Hippocampal formation (tissue), 2 donors: ENCODE measurements at places on chromosomes 3 and 15.
A peak's percentile ranks its signal among the peaks of the same experiment; 100 is the strongest.

DNA sequence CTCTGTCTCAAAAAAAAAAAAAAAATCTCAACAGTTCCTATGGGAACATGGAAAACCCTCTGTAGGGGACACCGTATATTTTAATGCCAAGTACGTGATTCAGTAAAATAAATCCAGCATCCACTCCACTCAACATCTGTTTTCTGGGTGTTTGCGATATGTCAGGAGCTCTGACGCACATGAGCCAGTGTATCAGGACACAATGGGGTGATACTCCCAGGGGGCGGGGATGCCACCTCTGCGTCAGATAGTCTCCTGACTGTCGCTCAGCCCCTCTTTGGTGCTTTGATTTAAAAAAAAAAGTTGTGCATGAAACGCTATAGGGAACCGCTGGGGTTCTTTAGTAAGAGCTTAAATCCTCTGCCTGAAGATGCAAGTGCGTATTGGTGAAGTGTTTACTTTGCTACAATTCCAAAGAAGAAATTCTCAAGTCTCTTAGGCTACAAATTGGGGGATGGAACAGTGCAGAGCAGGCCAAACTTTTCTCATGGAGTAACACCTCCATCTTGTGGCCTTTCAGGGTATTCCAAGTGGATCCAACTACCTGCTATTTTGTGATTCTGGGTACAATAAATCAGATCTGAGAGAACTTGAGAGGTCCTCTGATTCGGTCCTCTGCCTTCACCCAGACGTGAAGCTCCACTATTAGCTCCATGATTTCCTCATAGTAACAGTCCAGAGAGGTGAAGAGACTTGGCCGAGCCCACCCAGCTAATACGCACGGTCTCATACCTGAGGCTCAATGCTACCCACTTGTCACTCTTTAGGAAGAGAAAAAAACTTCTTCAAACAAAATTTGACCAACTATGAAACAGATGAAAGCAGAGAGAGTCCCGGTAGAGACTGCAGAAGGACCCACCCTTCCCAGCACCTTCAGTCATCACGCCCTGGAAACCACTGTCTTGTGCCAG is 9.3 kb upstream of the NR2E3 start:
- DNase-seq = peak; percentile 56

DNA sequence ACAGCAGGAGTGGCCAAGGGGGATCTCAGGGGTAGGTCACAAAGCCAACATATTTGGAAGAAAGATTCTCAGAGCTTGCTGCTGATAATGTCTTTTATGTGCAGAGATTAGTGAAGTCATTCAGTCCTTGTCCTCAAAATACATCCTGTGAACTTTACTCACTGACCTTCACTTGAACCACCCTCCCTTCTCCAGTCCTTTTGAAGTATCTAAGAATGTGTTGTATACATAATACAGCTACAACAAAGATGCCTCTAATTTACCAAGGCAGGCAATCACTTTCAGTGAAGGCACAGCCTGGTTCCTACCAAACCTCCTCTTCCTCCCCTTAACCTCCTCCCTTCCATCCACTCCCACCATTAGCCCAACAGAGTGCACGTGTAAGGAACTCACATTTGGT is 38.3 kb downstream of the ETV5 start:
- DNase-seq = no peak

DNA sequence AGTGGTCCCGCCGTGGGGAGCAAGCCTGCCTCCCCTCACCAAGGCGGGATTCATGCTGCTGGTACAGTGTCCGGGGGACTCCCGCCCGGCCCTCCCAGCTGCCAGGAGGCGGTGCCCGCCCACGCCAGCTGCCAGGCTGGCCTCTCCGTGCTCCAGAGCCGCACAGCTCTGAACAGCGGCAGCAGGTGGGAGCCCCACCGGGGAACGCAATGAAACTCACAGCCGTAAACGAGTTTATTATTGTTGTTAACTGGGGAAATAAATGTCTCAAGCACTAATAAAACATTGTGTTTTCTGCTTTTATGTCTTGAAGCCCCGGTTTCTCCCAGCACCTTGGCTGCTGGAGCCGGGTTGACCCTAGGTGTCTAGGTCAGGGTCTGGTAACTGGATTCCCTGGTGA is 317.7 kb upstream of the TLE3 start:
- no peak for DNase-seq

DNA sequence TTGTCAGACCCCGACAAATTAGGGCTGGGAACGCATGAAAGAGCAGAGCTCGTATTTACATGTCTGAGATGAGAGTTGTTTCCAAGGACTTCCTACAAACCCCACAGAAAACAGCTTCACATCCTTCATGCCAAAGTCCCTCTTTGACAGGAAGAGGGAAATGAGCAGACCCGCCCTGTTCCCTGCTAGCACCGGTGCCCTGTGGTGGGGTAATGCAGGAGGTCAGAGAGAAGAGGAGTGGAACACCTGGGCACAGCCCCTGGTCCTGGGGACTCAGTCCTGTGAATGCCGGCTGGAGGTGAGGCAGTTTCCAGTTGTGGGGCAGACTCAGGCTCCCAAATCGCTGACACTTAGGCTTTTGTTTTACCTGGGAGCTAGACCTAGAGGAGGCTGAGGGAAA is 4.0 kb downstream of the PLA2G4D start:
- no peak for DNase-seq

- no peak for DNase-seq
Measured at GRCh38 chr3:182698078-182698477, 95.2 kb upstream of the ATP11B start.

GRCh38 chr3:20028905-20029331 is 11.3 kb upstream of the KAT2B start:
- DNase-seq = no peak

DNA sequence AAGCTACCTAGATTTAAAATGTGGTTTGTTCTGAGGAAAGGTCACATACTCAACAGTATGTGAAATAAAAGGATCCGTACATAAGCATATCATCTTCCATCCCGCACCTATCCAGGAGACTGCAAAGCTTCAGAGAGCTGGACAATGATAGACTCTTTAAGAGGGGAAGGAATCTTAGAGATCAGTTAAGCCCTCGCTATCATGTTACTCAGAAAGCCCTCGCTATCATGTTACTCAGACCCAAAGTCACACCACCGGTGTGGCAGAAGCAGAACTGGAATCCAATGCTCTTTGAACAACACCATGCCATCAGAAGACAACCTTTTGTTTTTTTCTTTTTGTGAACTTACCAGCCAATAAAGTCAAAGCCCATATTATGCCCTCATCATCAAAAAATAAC is 5.8 kb downstream of the ANO10 start:
- DNase-seq = no peak

DNA sequence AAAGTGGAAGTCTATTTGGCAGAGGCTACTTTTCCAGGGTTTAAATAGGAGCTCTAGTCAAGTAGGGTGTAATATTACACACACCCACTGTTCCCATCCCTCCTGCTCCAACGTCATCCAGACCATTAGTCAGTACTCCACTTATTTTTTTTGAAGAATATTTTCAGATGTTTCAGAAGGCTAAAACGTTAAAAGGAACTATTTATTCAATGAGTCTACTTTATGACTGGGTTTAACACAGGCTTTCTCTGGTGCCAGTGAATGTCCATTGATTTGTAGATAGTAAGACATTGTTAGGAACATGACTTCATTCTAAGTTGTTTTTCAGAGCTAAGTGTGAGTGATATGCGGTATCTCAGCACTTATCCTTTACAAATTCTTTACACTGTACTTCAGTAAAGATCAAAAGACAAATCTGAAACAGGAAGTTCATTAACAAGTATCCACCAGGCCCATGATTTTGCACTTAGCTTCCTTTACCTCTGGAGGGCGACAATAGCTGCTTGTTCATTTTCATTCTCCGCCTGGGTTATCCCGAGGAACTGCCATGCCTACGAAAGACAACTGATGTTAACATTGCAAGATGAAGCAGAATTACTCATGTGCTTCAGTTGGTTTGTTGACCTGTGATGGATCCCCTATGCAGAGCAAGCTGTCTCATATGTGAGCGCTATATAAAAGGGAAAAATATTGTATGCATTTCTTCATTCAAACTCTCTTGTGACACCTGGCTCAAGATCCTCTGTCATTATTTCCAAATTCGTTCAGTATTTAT is 158.7 kb downstream of the USP13 start:
- peak; percentile 32 for DNase-seq

GRCh38 chr3:122406198-122406597 is 9.7 kb downstream of the WDR5B start:
- DNase-seq = no peak
